Hematopoietic multipotent progenitor cell treated with erythropoietin and hydrocortisone succinate and interleukin-3 and kit ligand, for 8 days (in vitro differentiated cells): ENCODE measurements at places on chromosomes 1 and 21.

DNA sequence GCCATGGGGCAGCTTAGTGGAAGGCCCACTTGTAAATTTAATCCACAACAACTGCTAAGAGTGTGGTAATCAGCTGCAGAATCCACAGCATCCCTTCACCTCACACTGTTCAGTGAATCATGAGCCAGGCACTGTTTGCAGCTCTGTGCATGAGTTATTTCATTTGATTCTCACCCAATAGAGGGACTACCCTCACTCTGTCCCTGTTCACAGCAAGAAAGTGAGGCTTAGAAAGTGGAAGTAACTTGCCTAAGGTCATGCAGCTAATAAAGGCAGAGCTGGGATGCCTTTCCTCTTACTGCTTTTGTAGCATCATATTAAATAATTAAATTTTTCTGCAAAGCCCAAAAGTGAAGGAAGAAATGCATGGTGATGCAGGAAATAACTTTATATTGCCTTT, 346.5 kb upstream of the PLD5 start:
- no peak for DNase-seq

DNA sequence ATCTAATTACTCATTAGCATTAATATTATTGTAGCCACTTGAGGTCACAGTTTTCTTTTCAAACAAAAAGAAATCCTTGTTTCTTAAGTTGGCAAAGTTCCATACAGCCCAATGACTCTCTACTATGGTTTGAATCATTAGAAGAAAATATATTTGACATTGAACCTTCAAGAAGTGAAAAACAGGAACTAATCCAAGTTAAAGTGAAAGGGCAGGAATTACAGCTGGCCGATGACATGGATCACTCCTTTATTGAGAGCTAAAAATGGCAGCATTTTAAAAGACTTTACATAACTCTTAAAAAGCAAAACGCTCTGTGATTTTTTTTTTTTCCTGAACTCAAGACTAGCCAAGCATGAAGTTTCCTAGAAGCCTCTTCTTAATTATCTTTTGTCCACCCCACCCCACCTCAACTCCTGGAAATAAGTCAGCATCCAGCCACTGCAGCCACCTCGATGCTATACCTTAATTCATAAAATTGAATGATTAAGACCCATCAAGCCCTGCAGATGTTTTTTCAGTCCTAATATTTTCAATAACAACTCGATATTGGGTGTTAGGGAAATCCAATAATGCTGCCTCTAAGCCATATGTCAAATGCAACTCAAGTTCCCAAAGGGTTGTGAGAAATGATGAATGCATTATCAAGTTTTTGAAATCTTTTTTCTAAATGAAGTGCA, 323.1 kb downstream of the HHIPL2 start:
- DNase-seq = no peak

- DNase-seq = no peak
These were observed 62.8 kb downstream of the PCNT start for GRCh38 chr21:46386734-46387088.

DNA sequence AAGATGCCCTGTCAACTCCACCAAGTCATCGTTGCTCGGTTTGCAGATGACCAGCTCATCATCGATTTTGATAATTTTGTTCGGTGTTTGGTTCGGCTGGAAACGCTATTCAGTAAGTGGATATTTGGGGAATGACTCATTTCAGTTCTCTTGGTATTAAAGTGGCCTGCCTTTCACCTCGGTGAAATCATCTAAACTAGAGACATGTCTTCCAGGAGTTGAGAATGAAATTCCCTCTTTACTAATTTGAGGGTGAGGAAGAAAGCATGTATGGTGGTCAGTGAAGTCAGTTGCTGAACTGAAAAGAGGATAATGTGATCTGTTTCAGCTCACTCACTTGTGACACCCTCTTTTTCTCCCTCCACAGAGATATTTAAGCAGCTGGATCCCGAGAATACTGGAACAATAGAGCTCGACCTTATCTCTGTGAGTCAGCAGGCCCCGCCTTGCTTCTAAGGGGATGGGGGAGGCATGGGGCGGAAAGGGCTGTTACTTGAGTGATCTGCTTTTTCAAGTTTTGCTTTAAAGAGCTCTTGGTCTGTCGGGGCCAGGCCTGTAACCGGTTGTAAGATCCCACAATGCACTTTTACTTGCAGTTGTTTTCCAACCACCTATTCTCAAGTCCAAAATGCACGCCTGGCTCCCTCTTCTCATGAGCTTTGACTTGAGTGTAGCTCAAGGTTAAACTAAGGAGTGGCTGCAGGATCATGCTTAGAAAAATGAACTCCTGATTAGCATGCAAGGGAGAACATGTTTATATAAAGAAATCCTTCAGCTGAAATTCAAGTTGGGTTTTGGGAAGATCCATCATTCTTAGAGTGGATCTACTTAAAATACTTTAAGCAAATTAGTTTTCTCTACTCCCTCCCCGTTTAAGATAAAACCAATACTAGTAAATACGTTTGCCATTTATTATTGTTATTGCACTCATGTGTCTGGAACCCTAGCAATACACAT, 59.8 kb downstream of the CAPN2 start:
- DNase-seq = peak; percentile 98

DNA sequence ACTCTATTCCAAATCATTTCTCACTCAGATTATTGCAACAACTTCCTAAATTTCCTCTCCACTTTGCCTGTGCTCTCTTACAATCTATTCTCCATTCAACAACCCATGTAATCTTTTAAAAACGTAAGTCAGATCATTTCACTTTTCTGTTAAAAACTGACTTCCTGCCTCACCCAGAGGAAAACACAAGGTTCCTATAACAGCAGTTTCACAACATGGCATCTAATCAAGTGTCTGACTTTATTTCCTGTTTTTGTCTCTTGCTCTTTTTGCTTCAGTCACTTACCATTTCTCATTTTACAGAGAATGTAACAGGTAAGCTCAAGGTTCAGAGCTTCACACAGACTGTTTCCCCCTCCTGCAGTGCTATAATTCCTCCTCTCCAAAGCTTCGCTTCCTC, 560.7 kb downstream of the LRRIQ3 start:
- no peak for DNase-seq

DNA sequence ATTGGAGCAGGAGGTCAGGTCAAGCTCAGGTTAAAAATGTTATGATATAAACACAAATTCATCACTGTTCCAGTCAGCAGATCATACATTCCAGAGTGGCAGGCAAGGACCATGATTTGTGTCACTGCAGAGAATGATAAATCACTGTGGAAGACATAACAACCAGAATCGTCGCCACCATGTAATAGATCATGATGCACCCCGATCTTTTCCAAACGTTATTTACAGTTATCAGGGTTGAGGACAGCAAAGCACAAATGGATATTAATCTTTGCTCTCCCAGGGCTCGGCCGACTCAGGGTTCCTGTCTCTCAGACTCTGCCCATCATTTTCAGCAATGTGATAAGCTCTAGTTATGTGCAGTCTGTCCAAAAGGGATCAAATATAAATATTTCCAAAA, 122.7 kb downstream of the ZBTB18 start:
- DNase-seq = no peak

- DNase-seq = no peak
These were observed 111.2 kb downstream of the CACNA1E start for GRCh38 chr1:181594553-181594952.
